Stimulated activated CD4-positive, alpha-beta T cell treated with anti-CD3 and anti-CD28 coated beads, Interleukin-1b, Interleukin-23, amount 100 ng/mL, for 48 hours (primary cell): ENCODE measurements at places on chromosomes 3 and 15.

GRCh38 chr3:14834807-14835466 is 16.2 kb downstream of the FGD5 start:
- no peak for DNase-seq

DNA sequence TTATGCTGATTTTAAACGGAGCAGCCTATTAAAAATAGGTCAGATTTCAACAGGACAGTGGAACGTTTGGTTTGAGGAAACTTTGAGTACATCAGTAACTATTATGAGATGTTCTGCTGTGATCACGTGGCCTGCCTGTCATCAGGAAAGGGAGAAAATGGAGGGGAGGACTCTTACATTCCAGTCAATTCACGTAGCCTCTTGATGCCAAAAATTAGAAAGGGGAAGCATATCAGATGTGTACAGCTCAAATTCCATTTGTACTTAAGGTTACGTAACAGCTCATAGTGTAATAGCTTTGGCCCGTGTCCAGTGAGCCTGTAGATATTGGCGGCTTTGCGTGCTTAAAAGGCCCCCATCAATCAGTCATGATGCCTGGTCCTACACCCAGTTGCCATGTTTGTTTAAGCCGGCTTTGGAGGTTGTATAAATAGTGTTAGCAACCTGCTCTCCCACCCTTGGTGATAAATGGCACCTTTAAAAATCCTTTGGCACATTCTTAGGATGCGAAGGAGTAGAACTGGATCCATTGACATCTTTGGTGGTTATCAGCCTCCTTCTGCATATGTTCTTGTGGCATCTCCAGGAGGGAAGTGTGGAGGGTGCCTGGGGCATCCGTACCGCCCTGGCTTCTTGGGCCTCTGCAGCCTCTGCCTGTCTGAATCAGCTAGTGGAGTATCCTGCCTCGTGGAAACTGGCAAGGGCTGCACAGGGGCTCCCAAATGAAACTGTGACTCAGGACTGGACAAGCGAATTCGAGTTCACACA is 163.9 kb downstream of the THSD4 start:
- no peak for DNase-seq

DNA sequence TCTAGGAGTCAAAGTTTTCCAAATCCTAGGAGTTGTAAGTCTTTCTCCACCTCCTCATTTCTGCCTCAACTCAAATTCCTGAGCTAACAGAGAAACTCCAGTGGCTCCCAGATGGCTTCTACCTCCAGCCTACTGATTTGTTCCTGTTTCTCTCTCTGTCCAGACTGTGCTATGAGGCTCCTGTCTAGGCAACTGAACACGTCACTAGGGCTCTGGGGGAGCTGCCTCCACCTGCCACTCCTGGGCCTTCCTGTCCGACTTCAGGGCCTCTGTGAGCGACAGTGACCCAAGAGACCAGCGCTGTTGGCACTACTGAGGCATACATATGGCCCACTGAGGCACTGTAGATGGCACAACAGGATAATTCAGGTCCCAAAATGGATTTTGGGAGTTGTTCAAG is 71.4 kb downstream of the EXOG start:
- no peak for DNase-seq

DNA sequence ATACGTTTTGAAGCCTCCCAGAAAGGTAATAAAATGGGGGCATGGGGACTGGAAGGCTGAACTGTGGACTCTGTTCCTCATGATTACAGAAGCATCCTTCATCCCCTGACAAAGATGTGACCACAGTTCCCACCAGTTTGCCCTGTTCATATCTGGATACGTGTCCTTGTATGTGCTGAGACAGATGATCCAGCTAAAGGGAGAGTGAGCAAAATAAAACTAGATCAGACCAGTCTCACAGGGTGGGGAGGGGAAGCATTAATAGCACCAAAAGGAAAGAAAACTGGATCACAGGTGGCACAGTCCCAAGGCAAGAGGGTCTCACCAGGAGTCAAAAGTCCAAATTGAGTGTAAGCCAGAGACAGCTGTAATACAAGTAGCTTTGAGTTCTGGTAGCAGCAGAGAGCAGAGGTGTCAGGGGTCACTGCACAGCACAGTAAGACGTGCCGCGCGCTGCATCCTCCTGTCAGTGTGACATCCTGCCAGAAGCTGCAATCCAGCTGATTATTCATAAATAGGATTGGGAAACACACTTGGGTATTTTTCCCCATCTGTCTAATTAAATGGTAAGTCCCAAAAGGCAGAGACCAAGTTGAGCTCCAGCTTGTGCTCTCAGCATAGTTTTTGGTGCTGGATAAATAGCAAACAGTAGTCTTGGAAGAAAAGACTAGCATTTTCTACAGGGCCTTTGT is 560.0 kb upstream of the CFAP20DC start:
- no peak for DNase-seq

- DNase-seq: no peak
Observed at GRCh38 chr3:50214824-50215223, 9.8 kb downstream of the SLC38A3 start.

- DNase-seq: no peak
Observed at GRCh38 chr3:27565201-27565852, 81.1 kb upstream of the SLC4A7 start.

DNA sequence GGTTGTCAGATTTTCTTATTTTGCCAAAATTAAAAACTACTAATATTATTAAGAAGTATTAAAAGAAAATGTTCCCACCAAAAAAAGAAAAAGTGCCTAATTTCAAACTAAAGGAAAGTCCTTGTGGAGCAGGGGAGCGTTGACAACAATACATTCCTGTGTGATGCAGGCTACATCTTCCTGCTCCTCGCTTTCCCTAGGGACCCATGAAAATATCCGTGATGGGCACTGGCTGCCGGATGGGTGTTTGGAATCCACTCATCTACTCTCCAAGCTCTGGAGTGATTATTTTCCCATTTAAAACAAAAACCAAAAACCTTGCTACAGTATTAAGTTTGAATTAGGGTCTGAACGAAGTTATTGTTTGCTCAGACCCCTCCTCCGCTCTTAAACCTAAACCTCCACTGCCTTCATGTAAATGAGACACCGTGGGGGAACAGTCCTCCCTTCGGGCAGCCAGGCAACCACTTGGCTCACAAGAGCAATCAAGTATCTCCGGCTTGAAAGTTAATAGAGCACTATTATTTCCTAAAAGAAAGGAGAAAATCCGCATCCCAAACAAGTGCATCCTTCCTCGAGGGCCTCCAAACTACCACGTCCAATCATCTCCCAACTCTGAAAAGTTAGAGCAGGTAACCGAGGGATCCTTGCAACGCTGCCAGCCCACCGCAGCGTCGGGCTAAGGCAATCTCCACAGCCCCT is 1.5 kb downstream of the ITGB5 start:
- no peak for DNase-seq

- no peak for DNase-seq
Observed at GRCh38 chr15:87959662-87960061, 296.9 kb downstream of the NTRK3 start.

- no peak for DNase-seq
Observed at GRCh38 chr3:72480366-72480765, 367.9 kb downstream of the SHQ1 start.

- DNase-seq: no peak
Observed at GRCh38 chr3:63954182-63954581, 42.0 kb upstream of the SCAANT1 start.

DNA sequence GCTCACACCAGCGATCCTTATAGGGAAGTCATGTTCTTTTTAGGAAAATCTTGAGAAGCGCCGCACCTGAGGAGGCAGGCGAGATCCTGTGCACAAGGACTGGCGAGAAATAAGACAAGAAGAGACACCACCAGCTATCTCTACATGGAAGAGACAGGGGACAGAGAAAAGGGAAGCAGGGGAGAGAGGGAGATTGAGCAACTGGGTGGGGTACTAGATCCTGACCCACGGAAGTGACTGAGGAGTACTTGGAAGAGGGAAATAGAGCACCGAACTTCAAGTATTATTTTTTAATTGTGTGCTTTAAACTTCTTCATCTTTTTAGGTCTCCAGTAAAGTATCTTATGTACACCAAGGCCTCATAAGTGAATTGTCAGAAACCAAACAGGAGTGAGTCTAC is 742.0 kb upstream of the LMCD1 start:
- no peak for DNase-seq

- no peak for DNase-seq
Observed at GRCh38 chr3:191141728-191142127, 57.3 kb upstream of the OSTN start.

DNA sequence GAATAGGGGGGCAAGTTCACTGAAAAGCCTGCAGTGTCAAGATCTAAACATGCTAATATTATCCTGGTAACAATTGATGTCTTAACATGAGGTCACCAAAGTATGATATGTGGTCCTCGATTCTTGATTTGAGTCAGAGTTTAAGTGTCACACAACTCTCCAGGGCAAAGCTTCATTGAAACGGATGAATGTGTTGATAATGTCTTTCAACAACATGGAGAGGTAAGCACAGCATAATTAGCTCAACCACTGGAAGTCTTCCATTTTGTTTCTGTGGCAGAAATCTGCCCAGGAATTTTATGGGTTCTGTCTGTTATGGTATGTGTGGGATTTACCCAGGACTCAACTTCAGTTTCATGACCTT is 591.5 kb downstream of the ZNF385D start:
- no peak for DNase-seq

GRCh38 chr15:79724804-79725203 is 172.0 kb downstream of the MTHFS start:
- no peak for DNase-seq

DNA sequence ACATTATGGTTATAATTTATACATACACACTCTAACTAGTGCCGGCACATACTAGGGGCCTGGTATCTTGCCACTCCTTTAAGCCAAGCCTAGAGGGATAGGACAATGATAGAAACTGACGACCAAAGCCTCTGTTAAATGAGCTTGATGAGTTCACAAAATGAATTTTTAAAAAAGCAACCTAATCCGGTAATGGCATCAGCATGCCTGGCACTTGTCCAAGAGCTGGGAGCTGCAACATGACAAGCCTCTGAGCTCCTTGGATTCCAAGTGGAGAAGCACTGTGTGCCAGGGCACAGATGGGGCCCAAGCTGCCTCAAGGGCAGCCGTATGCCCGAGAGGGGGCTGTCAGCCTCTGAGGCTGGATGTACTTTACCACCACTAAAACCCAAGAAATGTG is 9.7 kb downstream of the ETV5 start:
- DNase-seq: no peak

DNA sequence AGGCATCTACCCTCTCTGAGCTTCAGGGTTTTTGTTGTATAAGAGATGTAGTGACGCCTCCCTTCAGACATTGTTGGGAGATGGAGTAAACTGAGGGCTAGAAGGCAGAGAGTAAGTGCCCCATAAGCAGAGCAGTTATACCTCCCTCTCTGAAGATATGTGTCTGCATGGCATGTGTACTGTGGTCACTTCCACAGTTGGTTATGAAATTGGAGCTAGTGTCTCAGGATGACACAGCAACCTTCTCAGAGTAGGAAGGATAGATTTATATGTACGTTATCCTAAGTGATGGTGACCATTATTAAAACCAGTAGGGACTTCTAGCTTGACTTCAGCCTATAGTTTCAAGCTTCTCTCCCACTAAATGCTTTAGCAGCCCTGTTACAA is 17.9 kb downstream of the PXK start:
- DNase-seq: no peak

DNA sequence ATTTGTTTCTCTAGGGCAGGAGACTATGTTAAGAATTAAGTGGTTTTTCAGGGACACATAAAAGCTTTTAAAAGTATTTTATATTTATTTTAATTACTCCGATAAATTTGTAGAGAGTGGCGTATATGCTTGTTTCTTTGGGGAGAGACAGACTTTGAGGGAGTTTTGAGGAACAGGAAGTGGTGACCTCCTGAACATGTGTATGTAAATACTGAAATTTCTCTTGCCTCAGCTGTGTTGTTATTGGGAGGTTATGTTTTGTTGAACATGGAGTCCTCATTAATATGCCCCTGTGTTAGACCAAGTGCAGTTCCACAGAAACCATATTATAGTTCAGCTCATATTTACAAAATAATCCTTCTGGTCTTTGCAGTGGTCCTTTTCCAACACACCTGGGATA is 41.8 kb upstream of the UTS2B start:
- DNase-seq: no peak

GRCh38 chr3:196654006-196654734 is 14.7 kb downstream of the NRROS start:
- no peak for DNase-seq

DNA sequence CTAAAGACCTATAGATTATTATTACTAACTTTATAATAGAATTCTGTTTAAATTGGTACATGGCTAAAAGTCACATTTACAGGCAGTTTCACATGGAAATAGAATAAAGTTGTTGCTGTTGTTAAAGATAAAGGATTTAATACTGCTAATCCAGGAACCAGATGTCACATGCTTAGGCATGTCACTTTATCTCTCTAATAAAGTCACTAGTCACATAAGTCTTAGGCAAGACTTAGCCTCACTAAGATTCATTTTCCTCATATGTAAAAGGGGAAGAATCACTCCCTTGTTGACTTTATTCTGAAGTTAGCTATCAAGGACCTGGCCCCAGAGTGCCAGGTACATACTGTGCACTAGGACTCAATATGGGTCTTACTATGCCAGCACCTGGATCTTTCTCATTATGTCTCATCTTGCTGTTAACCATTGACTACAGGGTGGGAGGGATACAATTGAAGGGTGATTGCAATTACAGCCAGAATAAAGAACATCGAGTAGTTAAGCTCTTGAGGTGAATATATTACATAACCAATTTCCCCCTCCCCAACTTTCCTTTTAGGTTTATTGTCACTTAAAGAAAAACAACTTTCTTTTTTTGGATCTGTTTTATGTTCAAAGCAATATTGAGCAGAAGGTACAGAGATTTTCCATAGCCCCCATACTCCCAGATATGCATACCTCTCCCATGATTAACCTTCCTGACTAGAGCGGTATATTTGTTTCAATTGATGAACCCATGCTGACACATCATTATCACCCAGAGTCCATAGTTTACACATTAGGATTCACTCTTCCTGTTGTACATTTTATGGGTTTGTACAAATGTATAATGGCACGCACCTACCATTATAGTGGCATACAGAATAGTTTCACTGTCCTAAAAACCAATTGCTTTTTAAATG is 36.6 kb downstream of the LNP1 start:
- DNase-seq: no peak

DNA sequence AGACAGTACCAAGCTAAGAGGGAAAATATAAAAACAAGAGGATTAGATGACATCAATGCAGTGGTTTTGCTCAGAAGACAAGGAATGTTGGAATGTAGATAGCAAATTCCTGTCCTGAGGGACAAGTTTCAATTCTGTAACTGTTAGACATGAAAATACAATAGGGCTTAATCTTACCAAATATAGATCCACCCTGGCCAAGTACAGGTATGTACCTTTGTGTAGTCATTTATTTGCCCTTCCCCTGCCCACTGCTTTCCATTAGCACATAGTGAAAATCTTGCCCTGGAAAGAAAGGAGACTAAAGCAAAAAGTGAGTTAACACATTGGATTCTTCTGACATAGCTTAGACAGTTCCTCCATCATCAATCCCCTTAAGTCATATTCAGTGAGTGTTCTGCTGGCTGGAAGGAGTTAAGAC is 389.0 kb upstream of the THBS1 start:
- no peak for DNase-seq

DNA sequence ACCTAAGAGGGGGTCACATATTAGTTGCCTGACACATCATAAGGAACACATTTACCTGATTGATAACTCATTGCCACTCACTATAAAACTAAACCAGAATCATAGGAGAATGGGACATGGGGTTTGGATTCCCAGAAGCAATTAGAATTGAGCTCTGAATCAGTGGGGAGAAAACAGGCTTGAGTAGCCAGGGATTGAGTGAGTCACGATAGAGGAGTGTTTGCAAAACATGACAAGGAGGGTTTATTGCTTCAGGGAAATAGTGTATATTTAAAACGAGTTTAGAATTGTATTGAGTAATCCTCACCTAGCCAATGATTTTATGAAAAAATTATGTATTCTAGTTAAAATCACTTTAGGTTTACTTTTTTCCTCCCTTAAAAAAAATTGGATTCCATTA is 101.1 kb upstream of the THRB start:
- no peak for DNase-seq
